ENCODE measurements at places on chromosomes 6 and 20. TPM values are rescaled to one million over a fixed set of nuclear protein-coding genes. Genes with fewer than 3 reads are reported as not detected.

GRCh38 chr20:46117704-46118467 is at the start of gene CD40:
Gene CD40 (plus strand): TSS chr20:46118314. CDS start chr20:46118344, 30 bp downstream.
- H3K4me1 ChIP-seq = peaks cover 6% of the 10 kb centered on the region
- peak within 1 kb of the TSS; percentile 76 for H3K27ac ChIP-seq
- H3K27me3 ChIP-seq = no peaks in the 10 kb centered on the region
- H3K4me3 ChIP-seq = peak within 1 kb of the TSS; percentile 96

DNA sequence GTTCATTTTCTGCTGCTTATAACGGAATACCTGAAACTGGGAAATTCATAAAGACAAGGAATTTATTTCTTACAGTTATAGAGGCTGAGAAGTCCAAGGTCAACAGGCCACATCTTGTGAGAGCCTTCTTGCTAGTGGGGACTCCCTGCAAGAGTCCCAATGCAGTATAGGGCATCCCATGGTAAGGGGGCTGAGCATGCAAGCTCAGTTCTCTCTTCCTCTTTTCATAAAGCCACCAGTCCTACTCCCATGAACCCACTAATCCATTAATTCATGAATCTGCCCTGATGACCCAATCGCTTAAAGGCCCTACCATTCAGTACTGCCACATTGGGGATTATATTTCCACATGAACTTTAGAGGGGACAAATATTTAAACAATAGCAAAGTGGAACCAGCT is 26.5 kb downstream of the CYB5R4 start:
- no peak for DNase-seq
- H3K27me3 ChIP-seq = no peaks in the 10 kb centered on the region
- H3K4me1 ChIP-seq = no peaks in the 10 kb centered on the region
- no peak overlapping the region for H3K4me3 ChIP-seq
- H3K36me3 ChIP-seq = no peaks in the 10 kb centered on the region

DNA sequence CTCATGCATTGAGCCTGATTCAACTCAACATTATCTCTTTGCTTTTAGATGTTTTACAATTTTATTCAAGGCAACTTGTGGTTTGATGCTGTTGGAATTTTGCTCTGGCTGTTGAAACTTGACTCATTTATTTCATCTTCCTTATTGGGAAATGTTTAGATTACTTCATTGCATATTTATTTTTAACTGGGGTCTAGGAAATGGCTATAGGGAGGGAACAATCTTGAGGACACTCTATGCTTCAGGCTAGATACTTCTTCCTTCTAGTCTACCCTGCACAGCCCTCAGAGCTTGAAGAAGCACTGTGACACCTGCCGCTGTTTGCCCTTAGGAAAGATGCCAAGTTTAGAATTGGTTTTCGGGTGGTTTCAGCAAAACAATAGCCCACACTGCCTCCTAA is 183.4 kb downstream of the ADGRG6 start:
- H3K27me3 ChIP-seq = no peaks in the 10 kb centered on the region
- H3K4me1 ChIP-seq = no peaks in the 10 kb centered on the region
- DNase-seq = no peak
- no peaks in the 10 kb centered on the region for H3K36me3 ChIP-seq
- H3K4me3 ChIP-seq = no peak overlapping the region
- no peak overlapping the region for H3K27ac ChIP-seq

- H3K4me1 ChIP-seq = no peaks in the 10 kb centered on the region
- no peaks in the 10 kb centered on the region for H3K36me3 ChIP-seq
- no peak for DNase-seq
- no peak overlapping the region for H3K4me3 ChIP-seq
- H3K27ac ChIP-seq = no peak overlapping the region
- H3K27me3 ChIP-seq = no peaks in the 10 kb centered on the region
Observed at GRCh38 chr20:37627060-37627766, 66.6 kb upstream of the CTNNBL1 start.

GRCh38 chr6:22194188-22194921 is 102.5 kb downstream of the PRL start:
- no peaks in the 10 kb centered on the region for H3K27me3 ChIP-seq
- no peaks in the 10 kb centered on the region for H3K4me1 ChIP-seq
- H3K36me3 ChIP-seq = no peaks in the 10 kb centered on the region

- H3K27me3 ChIP-seq = no peaks in the 10 kb centered on the region
- H3K4me1 ChIP-seq = no peaks in the 10 kb centered on the region
- no peak overlapping the region for H3K4me3 ChIP-seq
- H3K36me3 ChIP-seq = no peaks in the 10 kb centered on the region
Observed at GRCh38 chr20:24649787-24650490, 180.5 kb downstream of the SYNDIG1 start.

Gene NKAIN2
- not detected for total RNA-seq

Gene GSTA1
- 0.56 TPM for total RNA-seq
